ENCODE measurements at places on chromosomes 3 and 15.

GRCh38 chr3:63228677-63229076 lies 49.4 kb upstream of the SYNPR start:
- DNase-seq, result peak; percentile 36

DNA sequence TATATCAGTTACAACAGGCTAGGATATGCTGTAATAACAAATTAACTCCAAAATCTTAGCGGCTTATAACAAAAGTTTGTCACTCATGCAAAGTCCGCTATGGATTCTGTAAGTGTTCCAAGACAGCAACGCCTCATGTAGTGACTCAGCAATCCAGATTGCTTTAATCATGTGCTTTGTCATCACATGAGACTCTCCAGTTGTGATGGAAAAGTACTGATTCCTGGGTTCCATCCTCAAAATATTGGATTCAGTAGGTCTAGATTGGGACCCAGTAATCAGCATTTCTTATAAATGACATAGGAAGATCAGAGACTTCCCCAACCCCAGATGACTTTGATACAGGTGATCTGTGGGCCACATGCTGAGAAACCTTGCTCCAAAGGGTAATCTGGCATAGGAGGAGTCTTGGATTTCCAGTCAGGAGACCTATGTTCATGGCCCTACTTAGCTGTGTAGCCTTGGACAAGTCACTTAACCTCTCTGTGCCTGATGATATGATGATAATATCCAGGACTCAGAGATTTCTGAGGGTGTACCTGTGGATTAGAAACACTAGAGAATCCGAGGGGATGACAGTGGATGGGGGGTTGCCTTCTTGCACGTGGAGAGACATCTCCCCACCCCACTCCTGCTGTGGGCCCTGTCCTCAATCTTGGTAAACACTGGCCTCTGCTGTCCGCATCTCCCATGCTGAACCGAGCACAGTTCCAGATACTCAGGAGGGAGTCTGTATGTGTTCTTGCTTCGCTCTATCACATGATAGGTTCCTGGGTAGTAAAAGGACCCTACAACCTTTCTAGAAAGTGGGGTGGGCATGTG lies 65.5 kb downstream of the CORO2B start:
- DNase-seq, result no peak

GRCh38 chr3:180253283-180253682 lies 216.5 kb upstream of the PEX5L start:
- no peak for DNase-seq

GRCh38 chr15:100687582-100688141 lies 85.3 kb downstream of the ASB7 start:
- DNase-seq, result no peak

DNA sequence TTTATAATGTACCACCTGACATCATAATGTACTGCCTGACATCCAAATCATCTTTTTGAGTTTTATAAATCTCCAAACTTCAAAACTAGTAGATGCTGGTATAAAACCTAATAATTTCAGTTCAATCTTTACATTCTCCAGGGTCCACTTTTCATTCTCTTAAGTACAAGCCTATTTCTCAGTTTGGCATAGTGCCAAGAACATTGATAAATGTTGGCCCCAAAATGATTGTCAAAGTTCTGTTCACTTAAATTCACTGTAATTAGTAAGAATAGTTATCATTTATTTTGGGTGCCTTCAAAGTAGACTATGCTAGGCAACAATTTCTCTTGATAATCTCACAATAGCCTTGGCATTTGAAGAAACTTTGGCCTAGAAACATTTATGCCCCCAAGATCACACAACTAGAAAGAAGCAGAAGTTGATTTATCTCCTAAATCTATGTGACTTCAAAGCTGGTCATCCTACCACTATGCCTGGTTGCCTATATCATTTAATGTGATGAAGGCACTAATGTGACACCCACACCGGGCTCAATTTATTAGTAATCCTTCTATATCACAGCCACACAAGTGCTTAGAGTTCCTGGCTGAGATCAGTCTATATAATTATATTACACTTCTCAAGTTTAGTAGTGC lies 101.7 kb downstream of the ZNF609 start:
- DNase-seq, result no peak

- no peak for DNase-seq
Measured at GRCh38 chr3:36989005-36989404, 3.9 kb downstream of the EPM2AIP1 start.

GRCh38 chr15:95973566-95974256 lies 356.8 kb upstream of the NR2F2 start:
- DNase-seq, result no peak

DNA sequence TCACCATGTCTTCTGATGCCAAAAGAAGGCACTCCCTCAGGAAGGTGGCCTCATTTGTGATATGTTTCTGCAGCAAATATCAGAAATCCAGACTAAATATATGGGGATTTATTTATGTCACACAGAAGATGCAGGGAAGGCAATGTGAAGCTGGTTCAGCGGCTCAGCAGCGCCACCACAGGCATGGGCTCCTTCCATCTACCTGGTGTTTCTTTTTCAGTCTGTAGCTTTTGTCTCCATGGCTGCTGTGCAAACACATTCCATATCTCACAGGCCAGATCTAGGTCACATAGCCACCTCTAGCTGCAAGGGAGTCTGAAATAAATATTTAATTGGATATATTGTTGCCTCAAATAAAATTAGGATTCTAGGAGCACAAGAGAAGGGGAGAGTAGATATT lies 502.1 kb upstream of the IL12A start:
- no peak for DNase-seq

DNA sequence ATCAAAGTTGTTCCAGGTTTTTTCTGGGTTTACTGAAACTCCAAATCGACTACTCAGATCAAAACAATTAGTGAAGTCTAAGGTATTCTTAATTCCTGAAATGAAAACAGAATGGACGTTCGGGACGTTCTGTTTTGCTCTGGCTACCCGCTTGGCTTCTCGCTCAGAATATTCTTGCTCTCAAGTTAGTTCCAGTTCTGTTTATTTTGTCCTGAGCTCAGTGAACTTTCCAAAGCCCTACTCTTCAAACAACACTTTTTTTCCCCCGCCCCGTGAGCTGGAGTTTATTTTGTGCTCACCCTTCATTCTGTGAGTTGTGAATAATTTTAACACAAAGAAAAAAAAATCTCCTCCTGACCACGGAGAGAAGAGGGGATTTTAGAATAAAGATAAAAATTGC lies 72.6 kb downstream of the SAMMSON start:
- DNase-seq, result no peak

GRCh38 chr15:42385206-42385979 lies 26.1 kb downstream of the CAPN3 start:
- peak; percentile 24 for DNase-seq

DNA sequence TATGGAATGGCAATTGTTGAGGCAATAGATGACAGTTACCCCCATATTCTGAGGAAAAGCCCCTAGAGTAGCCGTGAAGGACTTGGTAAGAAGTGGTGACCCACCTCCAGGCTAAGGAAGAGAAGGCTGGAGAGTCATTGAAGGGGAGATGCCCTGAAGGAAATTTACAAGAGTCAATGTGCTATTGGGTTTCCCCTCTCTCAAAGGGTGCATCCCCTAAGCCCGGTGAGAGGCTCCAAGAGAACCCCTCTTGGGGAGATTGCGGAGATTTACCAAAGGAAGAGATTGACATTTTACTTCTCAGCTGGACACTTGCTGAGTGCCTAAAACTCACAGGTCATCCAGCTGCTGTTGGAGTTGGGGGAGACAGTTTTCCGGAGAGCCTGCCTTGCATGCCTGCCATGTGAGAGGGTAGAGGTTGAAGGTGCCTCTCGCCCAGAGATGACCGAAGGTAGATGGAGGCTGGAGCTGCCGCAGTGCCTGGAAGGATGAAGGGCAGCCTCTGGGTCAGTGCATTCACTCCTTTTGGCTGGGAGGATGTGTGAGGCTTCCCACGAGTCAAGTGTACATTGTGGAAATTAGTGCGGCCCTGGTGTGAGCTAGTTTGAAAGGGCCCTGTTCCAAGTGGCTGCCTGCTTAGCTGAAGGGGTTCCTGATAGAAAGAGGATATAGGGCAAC lies 30.7 kb downstream of the MESD start:
- DNase-seq, result no peak

DNA sequence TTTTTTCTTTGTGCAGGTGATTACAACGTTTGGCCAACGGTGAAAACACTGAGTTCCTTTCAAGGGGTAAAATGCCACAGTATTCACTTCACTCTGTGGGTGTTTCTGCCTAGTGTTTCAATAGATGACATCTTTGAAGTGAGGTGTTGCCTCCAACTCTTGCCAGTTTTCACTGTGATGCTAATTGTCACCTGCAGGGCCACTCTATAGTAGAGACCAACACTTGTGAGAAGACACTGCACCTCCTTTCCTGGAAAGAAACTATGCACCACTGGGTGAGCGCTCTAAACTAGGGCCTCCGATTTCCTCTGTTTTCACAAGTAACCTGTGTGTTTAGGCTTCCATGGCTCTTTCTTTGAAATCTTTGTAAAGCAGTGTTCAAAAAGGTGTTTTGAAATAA lies 98.3 kb downstream of the THRB start:
- DNase-seq, result no peak

DNA sequence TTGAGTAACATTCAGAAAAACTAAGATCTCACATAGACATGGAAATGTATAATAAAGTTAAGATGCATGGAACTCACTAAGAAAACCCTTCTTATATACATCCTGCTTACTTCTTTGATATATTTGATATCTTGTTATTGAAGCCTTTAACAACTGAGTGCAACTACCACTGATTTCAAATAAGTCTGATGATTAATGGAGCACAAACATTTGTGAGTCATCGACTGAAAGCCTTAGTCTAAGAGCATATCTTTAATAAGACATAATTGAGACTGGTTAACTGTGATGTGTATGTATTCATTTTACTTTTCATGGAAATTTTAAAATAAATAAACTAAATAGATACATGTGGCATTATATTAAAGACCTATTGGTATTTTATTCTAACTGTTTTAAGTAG lies 740.5 kb downstream of the EPHA3 start:
- DNase-seq, result no peak

DNA sequence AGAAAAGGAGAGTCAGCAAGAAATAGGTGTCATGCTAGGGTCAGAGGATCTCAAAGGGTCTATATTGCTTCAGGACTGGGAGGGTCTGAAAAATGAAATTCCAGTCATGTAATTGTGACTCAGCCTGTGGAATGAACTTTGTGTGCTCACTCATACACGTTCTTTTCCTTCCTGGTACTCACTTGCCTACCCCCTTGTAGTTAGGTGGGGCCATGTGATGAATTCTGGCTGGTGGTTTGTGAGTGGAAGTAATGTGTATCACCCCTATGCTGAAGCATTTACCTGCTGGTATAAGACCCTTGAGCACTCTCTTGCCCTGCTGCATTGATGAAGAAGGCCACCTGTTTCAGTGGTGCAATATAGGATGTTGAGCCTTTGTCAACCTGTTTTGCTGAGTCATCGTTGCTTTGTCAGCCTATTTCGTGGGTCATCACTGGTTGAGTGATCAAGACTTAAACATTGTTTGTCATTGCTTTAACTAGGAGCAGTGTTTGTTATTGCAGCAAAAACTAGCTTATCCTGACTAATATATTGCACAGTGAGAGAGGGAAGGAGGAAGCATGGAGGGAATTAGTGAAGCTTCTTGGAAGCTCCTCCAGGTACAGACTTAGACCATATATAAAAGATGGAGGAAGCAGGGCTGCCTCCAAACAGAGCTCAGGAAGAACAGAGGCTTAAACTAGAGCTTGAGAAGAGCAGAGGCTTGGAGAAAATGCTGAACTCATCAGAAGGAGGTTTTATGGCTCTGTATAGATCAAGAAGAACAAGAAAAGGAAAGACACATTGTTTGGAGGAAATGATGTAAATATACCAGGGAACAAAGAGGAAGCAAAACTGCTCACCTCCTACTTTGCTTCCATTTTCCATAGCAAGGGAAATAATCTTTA lies 28.9 kb downstream of the TLNRD1 start:
- no peak for DNase-seq

GRCh38 chr3:23590424-23591273 lies 215.1 kb upstream of the UBE2E1 start:
- DNase-seq, result no peak

DNA sequence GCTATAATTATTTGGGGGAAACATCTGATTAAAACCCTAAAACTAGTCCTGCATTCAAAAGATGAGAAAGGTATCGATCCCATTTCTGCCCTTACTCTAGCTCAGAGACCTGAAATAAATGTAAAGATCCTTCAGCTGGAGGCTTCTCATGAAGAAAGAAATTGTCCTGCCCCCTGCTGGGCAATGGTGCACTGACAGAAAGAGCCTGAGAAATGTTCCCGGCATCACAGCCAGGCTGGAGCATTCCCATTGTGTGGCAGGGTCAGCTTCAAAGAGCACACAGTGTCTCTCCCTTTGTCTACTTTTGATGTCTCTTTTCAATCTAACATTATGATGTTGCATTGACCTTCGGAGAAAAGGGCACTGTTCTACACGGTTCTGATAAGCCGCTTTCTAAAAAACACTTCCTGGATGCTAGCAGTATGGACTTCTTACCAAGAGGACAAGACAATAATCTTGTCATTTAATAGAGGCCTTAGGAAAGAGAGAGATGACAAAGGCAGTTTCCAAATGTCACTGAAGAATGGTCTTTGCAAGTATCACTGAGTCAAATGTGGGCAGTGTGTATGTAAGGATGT lies 287.5 kb downstream of the MAGI1 start:
- peak; percentile 10 for DNase-seq

- DNase-seq, result no peak
Measured at GRCh38 chr15:90994059-90994416, 297 bp downstream of the PRC1 start.

DNA sequence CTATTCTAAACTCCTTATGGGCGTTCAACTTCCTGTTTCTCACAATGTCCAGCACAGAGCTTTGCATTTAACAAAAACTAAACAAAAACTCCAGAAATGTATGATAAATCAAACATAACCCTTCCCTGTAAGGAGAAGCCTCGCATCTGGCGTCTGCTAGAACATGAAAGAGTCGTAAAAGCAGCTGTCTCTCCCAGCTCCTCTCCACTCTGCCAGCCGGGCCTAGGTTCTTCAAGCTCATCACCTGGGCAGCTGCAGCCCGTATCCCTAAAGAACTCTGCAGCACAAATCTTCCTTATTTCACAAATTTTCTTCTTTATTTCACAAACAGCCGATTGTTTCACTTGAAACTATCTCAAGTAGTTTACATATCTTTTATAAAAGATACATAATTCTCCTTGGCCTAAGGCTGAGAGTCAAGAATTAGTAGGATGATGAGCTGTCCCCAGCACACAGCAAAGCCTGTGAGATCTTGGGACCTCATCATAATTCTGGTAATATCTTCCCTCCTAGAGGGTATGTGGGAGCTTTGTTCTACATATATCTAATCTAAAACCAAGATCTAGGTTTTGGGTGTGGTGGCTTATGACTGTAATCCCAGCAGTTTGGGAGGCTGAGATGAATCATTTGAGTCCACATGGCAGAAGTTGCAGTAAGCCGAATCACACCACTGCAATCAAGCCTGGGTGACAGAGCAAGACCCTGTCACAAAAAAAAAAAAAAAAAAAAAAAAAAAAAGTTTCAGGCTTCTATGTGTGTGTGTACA lies 35.3 kb downstream of the ANXA2 start:
- DNase-seq, result no peak

DNA sequence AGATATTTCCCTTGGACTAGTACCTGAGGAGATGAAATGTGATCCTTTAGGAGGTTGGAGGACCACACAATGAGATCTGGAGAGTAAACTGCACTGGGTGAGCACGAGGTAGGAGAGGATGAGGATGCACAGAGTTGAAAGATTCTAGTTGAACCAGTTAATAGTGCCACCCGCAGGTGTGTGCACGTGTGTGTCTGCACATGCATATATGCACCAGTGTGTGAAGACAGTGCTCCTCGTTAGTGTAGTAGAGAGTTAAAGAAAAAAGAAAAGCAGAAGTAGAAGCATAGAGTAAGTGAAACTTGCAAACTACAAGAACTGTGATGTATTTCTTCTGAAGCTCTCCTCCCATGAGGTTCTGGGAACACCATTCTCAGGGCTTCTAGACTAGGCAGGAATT lies 8.4 kb downstream of the MED12L start:
- no peak for DNase-seq
